ENCODE measurements at places on chromosomes 5 and 9. TPM values are rescaled to one million over a fixed set of nuclear protein-coding genes. Genes with fewer than 3 reads are reported as not detected.

DNA sequence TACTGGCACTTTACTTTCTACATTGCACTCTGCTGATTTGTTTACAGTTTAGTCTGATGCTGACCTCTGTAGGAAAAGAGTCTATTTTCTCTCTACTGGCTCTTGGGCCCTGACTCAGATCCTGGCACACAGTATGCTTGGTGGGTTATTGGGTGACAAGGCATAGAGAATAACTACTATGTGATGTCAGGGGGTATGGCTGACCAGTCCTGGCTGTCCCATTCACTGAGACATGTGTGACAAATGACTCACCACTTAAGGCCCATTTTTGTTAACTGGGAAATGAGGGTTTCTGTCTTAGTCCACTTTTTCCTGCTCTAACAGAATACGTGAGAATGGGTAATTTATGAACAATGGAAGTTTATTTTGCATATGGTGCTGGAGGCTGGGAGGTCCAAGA is 66.4 kb downstream of the DAPK1 start:
- no peak overlapping the region for H3K4me3 ChIP-seq
- no peaks in the 10 kb centered on the region for H3K36me3 ChIP-seq
- H3K27ac ChIP-seq, result no peak overlapping the region
- H3K27me3 ChIP-seq, result peaks cover 7% of the 10 kb centered on the region
- H3K4me1 ChIP-seq, result peaks cover 3% of the 10 kb centered on the region

GRCh38 chr9:8960254-8960653 is 1160.7 kb upstream of the DMAC1 start:
- H3K4me1 ChIP-seq, result no peaks in the 10 kb centered on the region
- H3K27me3 ChIP-seq, result no peaks in the 10 kb centered on the region
- H3K4me3 ChIP-seq, result no peak overlapping the region
- H3K36me3 ChIP-seq, result peaks cover 5% of the 10 kb centered on the region

DNA sequence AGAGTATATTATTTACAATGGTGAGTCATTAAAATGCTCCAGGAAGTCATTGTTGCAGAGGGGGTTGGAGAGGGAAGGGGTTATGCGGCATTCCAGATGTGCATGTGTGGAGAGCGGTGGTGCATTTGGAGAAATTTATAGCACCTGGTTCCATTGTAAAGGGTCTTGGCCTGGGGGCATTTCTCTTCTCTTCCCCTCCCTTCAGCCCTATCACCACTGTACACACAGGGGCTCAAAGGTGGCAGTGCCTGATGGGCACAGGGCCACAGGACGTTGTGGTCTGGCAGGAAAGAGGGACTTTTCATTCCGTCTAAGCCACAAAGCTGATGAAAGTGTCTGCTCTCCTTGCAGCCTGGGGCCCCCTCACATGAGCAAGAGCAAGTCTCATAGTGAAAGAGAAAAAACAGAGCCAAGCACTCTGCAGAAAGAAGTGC is 442.4 kb upstream of the ZNF462 start:
- peak overlapping the region; percentile 71 for H3K27ac ChIP-seq
- H3K4me3 ChIP-seq, result peak overlapping the region; percentile 72
- no peaks in the 10 kb centered on the region for H3K27me3 ChIP-seq
- DNase-seq, result peak; percentile 88

GRCh38 chr5:88665750-88666215 is 217.2 kb downstream of the MEF2C start:
- peaks cover 57% of the 10 kb centered on the region for H3K27me3 ChIP-seq
- no peak overlapping the region for H3K27ac ChIP-seq
- no peak for DNase-seq
- peak overlapping the region; percentile 88 for H3K4me3 ChIP-seq

GRCh38 chr9:113931140-113931539 is 55.0 kb downstream of the ZNF618 start:
- no peak for DNase-seq
- H3K27ac ChIP-seq, result no peak overlapping the region
- peaks cover 18% of the 10 kb centered on the region for H3K36me3 ChIP-seq
- H3K4me3 ChIP-seq, result no peak overlapping the region

DNA sequence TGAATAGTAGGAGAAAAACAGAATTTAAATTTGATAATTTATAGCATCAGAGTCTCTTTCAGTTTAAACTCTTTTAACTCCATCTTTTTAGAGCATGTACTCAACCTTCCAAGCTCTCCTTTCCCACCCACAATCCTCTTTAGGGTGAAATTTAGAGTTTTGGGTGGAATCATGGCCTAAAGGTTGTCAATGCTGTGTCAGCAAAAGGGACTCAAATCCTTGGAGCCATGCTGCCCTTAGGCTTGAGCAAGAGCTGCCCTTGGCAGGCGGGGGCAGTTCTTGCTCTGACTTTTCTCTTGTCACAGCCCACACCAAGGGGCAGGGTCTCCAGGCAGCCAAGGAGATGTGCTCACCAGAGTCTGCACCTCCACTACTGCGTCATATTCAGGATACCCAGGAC is 102.4 kb downstream of the MTX3 start:
- H3K27ac ChIP-seq, result no peak overlapping the region
- no peaks in the 10 kb centered on the region for H3K36me3 ChIP-seq
- H3K4me1 ChIP-seq, result no peaks in the 10 kb centered on the region

GRCh38 chr9:13569602-13570067 is 290.1 kb upstream of the MPDZ start:
- H3K4me1 ChIP-seq, result no peaks in the 10 kb centered on the region
- H3K4me3 ChIP-seq, result no peak overlapping the region
- no peaks in the 10 kb centered on the region for H3K36me3 ChIP-seq
- DNase-seq, result no peak
- no peak overlapping the region for H3K27ac ChIP-seq

- no peak overlapping the region for H3K27ac ChIP-seq
- DNase-seq, result no peak
- H3K4me1 ChIP-seq, result peaks cover 20% of the 10 kb centered on the region
- peaks cover 6% of the 10 kb centered on the region for H3K36me3 ChIP-seq
Observed at GRCh38 chr9:84598921-84599636, 70.5 kb upstream of the NTRK2 start.

- H3K27me3 ChIP-seq, result peaks cover 18% of the 10 kb centered on the region
- H3K27ac ChIP-seq, result no peak overlapping the region
- no peaks in the 10 kb centered on the region for H3K4me1 ChIP-seq
- no peak overlapping the region for H3K4me3 ChIP-seq
- H3K36me3 ChIP-seq, result peaks cover 4% of the 10 kb centered on the region
Observed at GRCh38 chr9:14445946-14446345, 132.0 kb upstream of the NFIB start.

DNA sequence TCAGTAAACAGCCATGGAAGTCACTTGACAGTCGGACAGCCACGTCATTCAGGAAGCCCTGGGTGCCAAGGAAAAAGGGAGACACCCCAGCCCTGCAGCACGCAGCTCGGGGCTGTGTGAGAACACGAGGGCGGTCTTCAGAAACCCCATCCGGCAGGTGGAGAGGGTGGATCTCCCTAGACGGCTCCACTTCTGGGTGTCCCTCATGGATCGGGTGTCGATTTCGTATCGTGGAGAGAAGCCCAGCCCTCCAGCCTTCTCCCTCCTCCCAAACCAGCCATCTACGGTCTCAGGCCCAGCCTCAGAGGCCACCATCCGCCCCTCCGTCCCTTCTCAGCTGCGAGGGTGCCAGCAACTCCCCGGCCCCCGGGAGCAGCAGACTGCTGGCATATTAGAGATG is 65.5 kb upstream of the BARHL1 start:
- H3K36me3 ChIP-seq, result no peaks in the 10 kb centered on the region
- H3K27ac ChIP-seq, result no peak overlapping the region
- no peak for DNase-seq
- no peak overlapping the region for H3K4me3 ChIP-seq

GRCh38 chr5:68762201-68762600 is 331.6 kb upstream of the SLC30A5 start:
- H3K27me3 ChIP-seq, result no peaks in the 10 kb centered on the region
- DNase-seq, result no peak
- H3K4me3 ChIP-seq, result no peak overlapping the region
- no peak overlapping the region for H3K27ac ChIP-seq

DNA sequence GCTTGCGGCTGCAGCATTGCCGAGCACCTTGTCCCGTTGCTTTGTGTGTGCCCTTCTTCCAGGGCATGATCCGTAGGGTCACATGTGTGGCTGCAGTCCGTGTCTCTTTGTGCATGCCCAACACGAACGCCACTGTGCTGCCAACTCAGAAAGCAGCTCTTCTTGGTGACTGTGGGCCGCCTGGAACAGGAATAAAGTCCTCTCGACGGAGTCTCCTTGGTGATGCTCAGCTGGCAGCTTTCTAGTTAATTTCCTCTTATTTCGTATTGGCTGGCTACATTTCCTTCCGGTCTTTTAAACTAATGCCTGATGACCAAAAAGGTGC is 5.8 kb downstream of the EXOC3 start:
- H3K4me3 ChIP-seq, result no peak overlapping the region
- DNase-seq, result no peak
- H3K27me3 ChIP-seq, result no peaks in the 10 kb centered on the region

GRCh38 chr9:130523921-130524320 is 55.5 kb upstream of the FUBP3 start:
- no peaks in the 10 kb centered on the region for H3K27me3 ChIP-seq
- no peak overlapping the region for H3K27ac ChIP-seq
- no peaks in the 10 kb centered on the region for H3K4me1 ChIP-seq
- no peak for DNase-seq
- no peak overlapping the region for H3K4me3 ChIP-seq

- no peak for DNase-seq
- H3K36me3 ChIP-seq, result peaks cover 4% of the 10 kb centered on the region
- no peak overlapping the region for H3K4me3 ChIP-seq
- H3K27me3 ChIP-seq, result no peaks in the 10 kb centered on the region
- H3K27ac ChIP-seq, result no peak overlapping the region
- H3K4me1 ChIP-seq, result peaks cover 36% of the 10 kb centered on the region
Observed at GRCh38 chr5:10712574-10713366, 48.3 kb downstream of the DAP start.

- no peak overlapping the region for H3K4me3 ChIP-seq
- H3K27ac ChIP-seq, result no peak overlapping the region
- no peak for DNase-seq
- H3K27me3 ChIP-seq, result peaks cover 16% of the 10 kb centered on the region
- no peaks in the 10 kb centered on the region for H3K4me1 ChIP-seq
Observed at GRCh38 chr5:139974661-139975060, 68.4 kb downstream of the NRG2 start.

- H3K27ac ChIP-seq, result no peak overlapping the region
- DNase-seq, result no peak
- no peaks in the 10 kb centered on the region for H3K27me3 ChIP-seq
- no peaks in the 10 kb centered on the region for H3K36me3 ChIP-seq
- no peak overlapping the region for H3K4me3 ChIP-seq
Observed at GRCh38 chr5:114249823-114250222, 112.0 kb upstream of the KCNN2 start.

DNA sequence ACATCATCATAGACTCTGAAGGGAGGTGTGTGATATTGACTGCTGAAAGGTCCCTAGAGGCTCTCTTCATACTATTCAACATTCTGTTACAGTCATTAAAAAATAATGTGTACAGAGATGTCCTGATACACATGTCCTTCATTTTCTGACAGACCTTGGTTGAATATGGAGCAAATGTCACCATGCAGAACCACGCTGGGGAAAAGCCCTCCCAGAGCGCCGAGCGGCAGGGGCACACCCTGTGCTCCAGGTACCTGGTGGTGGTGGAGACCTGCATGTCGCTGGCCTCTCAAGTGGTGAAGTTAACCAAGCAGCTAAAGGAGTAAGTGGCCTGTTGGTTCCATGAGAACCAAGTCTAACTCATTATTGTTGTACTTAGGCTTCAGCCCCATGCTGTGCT is 132.4 kb downstream of the SNCAIP start:
- no peak overlapping the region for H3K27ac ChIP-seq
- no peaks in the 10 kb centered on the region for H3K4me1 ChIP-seq
- DNase-seq, result no peak
- peaks cover 5% of the 10 kb centered on the region for H3K27me3 ChIP-seq

- no peak overlapping the region for H3K4me3 ChIP-seq
- no peak overlapping the region for H3K27ac ChIP-seq
- DNase-seq, result no peak
- no peaks in the 10 kb centered on the region for H3K27me3 ChIP-seq
Observed at GRCh38 chr9:71819115-71819739, 50.9 kb upstream of the CEMIP2 start.

DNA sequence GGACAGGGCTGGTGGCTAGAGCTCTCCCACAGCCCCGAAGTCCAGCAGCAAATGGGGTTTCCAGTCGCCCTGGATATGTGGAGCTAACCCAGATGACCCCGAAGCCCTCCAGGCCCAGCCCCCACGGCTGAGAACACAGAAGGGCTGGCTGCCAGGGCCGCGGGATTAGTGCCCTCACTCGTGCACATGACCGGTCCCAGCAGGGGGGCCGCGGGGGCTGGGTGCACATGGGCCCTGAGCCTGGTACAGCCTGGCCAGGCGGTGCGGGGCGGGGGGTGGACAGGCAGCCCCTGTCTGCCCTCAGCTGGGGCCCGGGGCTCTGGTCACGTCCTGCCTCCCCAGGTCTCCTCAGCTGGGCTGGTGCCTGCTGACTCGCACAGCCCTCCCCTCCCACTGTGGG is 5.9 kb downstream of the SSNA1 start:
- DNase-seq, result no peak
- no peak overlapping the region for H3K4me3 ChIP-seq
- peaks cover 4% of the 10 kb centered on the region for H3K4me1 ChIP-seq
- H3K27ac ChIP-seq, result no peak overlapping the region

DNA sequence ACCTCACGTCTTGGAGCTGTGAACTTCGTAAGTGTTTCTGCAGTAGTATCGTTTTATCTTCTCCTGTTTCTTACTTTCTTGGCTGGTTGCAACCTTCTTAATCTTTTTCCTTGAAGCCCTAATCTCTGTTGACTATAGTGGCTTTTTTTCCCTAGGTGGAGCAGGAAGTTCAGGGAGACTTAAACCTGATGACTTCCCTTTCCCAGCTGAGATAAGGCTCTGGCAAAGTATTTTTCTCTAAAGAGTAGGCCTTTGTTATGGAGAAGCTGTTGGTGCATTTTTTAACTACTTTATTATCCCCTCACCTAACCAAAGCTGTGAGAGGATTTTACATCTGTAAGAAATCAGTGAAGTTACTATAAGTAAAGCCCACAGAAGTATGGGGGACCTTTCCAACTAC is 723.1 kb upstream of the RIOK2 start:
- no peaks in the 10 kb centered on the region for H3K27me3 ChIP-seq
- H3K4me1 ChIP-seq, result no peaks in the 10 kb centered on the region
- no peak for DNase-seq
- H3K36me3 ChIP-seq, result no peaks in the 10 kb centered on the region
- no peak overlapping the region for H3K27ac ChIP-seq

IER5L gene
- 1.8 TPM for total RNA-seq

SPATA31A3 gene
- total RNA-seq, result not detected

ASTN2 gene
- 5.1 TPM for total RNA-seq

ORM2 gene
- not detected for total RNA-seq

ABLIM3 gene
- not detected for total RNA-seq

Measured in natural killer cell treated with Interleukin-12 subunit alpha and Interleukin-12 subunit beta and Interleukin-15 and Interleukin-18, amount 100 ng/mL, for 72 hours (primary cell).